SJSA1 (cell line): ENCODE measurements at places on chromosomes 13 and 19. TPM values are rescaled to one million over a fixed set of nuclear protein-coding genes. Genes with fewer than 3 reads are reported as not detected.

DNA sequence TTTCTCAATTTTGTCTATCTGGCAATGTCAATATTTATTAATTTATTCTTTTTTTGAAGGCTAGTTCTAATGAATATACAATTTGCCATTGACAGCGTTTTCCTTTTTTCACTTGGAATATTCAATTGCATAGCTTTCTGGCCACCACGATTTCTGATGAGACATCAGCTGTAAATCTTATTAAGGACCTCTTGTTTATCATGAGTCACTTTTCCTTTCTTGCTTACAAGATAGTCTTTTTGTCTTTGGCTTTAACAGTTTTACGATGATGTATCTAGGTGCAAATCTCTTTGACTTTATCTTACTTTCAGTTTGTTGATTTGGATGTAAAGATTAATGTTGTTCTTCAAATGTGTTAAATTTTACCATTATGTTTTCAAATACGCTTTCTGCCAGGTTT is 991.6 kb upstream of the SLC10A2 start:
- no peaks in the 10 kb centered on the region for H3K36me3 ChIP-seq
- no peaks in the 10 kb centered on the region for H3K27me3 ChIP-seq
- no peak overlapping the region for H3K27ac ChIP-seq
- H3K4me1 ChIP-seq: no peaks in the 10 kb centered on the region; the same call in 1 of the 2 replicates

DNA sequence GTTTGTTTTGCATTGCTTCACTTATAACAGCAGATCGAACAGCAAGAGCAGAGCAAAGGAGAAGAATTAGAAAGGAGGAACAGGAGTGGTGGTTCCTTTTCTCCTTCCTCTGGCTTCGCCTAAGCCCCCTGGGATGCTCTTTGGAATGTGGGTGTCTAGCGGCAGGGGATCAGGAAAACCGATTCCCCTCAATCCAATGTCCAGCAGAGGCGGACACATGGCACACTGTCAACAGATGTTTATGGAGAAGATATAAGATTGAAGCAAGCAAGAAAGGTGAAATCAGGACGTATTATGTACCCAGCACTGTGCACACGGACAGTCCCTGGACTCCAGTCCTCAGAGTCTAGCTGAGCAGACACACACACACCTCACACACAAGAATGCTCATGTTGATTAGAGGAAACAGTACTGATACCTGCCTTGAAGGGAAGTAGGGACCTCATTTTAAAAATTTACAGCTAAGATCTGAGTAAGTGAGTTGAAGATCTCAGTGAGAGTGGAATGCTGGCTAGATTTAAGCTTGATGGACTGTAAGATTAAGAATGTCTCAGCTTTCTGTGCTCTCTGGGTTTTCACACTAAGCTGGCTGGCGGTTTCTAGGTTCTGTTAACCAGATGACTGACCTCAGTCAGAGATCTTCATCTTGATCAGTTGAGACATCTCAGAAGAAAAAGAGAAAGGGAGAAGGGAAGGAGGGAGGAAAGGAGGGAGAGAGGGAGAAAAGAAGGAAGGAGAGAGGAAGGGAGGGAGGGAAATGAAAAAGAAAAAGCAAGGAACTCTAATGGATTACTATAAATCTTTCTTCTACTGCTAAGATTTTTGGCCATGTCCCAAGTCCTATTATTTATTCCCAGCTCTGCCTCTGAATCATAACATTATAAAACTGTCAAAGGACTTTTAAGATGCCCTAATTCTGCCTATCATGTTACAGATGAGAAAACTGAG is 44.8 kb downstream of the FLT1 start:
- H3K36me3 ChIP-seq: no peaks in the 10 kb centered on the region
- no peak overlapping the region for H3K27ac ChIP-seq
- DNase-seq: no peak

DNA sequence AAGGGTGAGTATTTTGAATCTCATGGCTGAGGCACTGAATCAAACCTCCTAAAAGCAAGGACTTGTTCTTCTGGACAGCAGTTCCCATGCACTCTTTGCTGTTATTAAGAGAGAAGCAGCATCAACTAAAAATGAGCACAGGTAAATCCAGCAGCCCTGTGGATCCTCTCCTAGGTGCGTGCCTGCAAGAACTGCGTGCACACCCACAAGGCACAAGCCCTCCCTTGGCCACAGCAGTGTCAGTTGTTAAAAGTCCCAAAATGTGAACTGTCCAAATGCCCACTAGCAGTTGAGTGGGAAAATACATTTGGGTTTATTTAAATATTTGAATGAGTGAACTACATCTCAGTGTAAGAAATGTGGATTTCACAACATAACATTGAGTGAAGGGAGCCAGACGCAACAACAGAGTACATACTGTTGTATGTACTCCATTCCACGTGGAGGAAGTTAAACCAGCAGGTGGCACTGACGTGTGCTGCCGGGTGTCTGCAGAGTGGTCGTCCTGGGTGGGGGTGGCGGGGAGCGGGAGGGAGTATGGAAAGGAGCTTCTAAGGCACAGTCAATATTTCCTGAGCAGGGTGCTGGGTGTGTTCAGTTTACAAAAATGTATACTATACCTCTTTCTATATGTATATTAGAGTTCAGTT is 266.4 kb downstream of the NALCN start:
- H3K4me3 ChIP-seq: no peak overlapping the region
- no peak for DNase-seq
- H3K27ac ChIP-seq: no peak overlapping the region
- H3K4me1 ChIP-seq: peaks cover 5% of the 10 kb centered on the region; the same call in 1 of the 2 replicates
- no peaks in the 10 kb centered on the region for H3K27me3 ChIP-seq
- no peaks in the 10 kb centered on the region for H3K36me3 ChIP-seq

DNA sequence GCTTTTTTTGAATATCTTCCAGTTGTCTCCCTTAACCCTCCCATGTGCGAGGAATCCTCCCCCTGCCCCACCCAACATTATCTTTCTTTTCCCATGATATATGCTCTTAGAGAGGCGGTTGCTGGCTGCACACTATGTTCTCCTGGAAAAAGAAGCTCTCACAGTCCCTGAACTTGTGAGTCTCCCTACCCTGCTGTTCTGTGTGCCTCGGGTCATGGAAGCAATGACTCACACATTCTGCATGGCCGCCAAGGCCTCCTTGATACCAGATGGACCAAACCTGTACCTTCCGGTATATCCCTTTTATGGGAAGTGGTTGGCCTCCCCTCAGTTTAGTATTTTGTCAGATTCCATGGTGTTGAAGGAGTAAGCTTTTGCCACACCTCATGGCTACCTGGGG is 705.4 kb downstream of the SLITRK6 start:
- no peaks in the 10 kb centered on the region for H3K4me1 ChIP-seq
- no peaks in the 10 kb centered on the region for H3K27me3 ChIP-seq
- no peak overlapping the region for H3K4me3 ChIP-seq
- no peaks in the 10 kb centered on the region for H3K36me3 ChIP-seq
- no peak for DNase-seq

The TMEM145 gene
- not detected in 2 replicates for total RNA-seq

The ZNF91 gene
- total RNA-seq: 0.03 and 0.58 TPM in 2 replicates

The KL gene
- not detected in 2 replicates for total RNA-seq

The KLF1 gene
- not detected in 2 replicates for total RNA-seq

GRCh38 chr13:39536274-39536673 is 66.7 kb downstream of the LHFPL6 start:
- no peaks in the 10 kb centered on the region for H3K36me3 ChIP-seq
- peaks cover 41% of the 10 kb centered on the region for H3K4me1 ChIP-seq
- H3K27ac ChIP-seq: no peak overlapping the region
- no peak for DNase-seq
- no peak overlapping the region for H3K4me3 ChIP-seq

GRCh38 chr19:40578442-40578908 is 1.8 kb downstream of the SHKBP1 start:
- peak; percentile 16 for DNase-seq
- H3K27me3 ChIP-seq: no peaks in the 10 kb centered on the region
- no peak overlapping the region for H3K27ac ChIP-seq
- H3K4me3 ChIP-seq: no peak overlapping the region
- peaks cover 11% of the 10 kb centered on the region for H3K4me1 ChIP-seq
- peaks cover 40% of the 10 kb centered on the region for H3K36me3 ChIP-seq

DNA sequence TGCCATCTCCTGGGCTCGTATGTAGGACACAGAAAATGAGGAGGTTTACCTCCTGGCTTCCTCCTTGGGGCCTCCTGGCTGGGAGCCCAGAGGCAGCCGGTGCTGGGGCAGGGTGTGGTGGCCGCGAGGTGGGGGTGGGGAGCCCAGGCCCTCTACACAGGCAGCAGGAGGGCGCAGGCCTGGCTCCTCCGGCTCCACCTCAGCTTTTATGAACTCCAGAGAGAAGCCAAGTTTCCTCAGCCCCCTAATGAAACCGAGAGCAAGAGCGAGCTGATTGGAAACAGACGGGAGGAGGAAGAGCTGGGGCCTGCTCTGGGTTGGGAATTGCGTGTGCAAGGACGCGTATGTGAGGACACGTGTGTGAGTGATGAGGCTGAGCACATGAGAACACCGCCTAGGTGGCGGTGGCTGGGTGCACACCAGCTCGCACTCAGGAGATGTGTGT is 23.1 kb downstream of the LYL1 start:
- peaks cover 46% of the 10 kb centered on the region for H3K36me3 ChIP-seq
- no peaks in the 10 kb centered on the region for H3K27me3 ChIP-seq
- H3K4me1 ChIP-seq: peaks cover 18% of the 10 kb centered on the region

DNA sequence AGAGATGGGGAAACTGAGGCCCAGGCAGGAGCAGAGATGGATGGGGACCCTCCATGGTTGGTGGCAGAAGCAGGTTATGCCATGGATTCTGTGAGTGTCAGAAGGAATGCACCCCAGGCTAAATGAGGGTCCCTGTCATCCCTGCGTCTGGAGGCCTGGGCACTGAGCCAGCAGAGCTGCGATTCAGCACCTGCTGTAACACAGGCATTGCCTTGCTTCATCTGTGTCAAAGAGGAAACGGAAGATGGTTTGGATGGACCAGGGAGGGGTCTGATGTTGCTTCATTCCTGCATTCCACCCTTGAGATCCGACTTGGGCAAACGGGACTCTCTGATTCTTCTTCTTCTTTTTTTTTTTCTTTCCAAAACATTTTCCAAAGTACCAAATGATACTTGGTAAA is 1.2 kb downstream of the C5AR1 start:
- H3K36me3 ChIP-seq: no peaks in the 10 kb centered on the region
- no peak overlapping the region for H3K27ac ChIP-seq
- H3K4me3 ChIP-seq: no peak overlapping the region
- DNase-seq: no peak

GRCh38 chr13:105139048-105139379 is 1396.4 kb downstream of the EFNB2 start:
- no peak for DNase-seq
- no peak overlapping the region for H3K27ac ChIP-seq
- no peak overlapping the region for H3K4me3 ChIP-seq
- no peaks in the 10 kb centered on the region for H3K36me3 ChIP-seq
- no peaks in the 10 kb centered on the region for H3K27me3 ChIP-seq

The GIPC1 gene
- total RNA-seq: 148 and 234 TPM in 2 replicates

The CPAMD8 gene
- total RNA-seq: 0.34 and 1.3 TPM in 2 replicates

DNA sequence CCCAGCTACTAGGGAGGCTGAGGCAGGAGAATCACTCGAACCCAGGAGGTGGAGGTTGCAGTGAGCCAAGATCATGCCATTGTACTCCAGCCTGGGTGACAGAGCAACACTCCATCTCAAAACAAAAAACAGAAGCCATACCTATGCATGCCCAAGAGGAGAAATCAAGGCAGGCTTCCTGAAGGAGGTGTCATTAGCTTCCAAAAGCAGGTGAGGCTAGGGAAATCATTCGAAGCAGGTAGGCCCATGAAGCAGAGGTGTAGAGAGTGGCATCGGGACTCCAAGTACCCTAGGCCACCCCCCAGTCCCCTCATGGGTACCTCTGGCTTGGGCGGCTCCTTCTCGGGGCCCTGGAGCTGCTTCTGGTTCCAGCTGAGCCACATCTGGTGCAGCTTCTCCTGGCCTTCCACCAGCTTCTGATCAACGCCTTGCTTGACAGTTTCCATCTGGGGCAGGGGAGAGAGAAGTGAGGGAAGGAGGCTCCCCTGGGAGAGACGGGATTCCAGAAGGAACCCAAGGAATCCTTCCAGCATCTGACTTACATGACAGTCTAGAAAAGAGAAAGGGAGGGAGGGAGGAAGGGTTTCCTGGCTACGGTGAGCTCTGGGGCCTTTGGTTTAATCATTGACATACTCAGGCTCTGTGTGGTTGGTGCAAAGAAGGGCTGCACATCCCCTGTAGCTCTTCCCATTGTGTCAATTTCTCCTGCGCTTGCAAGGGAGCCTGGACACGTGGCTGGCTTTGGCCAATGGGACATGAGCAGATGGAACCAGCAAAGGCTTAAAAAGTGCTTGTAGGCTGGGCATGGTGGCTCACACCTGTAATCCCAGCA is 13.1 kb upstream of the TICAM1 start:
- no peak overlapping the region for H3K4me3 ChIP-seq
- peaks cover 88% of the 10 kb centered on the region for H3K36me3 ChIP-seq
- H3K27ac ChIP-seq: peak overlapping the region; percentile 79
- no peak for DNase-seq

DNA sequence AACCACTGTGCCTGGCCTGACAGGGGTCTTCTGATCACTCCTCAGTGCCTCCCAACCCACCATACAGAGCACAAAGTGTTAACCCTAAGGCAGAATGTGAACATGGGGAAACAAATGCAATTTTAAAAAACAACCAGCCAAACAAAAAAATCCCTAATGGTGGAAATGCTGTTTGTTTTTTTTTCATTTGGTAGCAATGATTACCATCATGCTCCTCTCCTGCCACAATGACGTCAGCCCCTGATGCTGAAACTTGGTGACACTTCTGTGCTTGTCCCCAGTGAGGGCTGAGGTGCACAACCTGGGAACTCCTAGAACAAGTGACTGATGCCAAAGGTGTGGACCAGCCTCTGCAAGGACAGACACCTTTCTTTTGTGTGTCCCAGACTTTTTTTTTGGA is 4.0 kb upstream of the TSPAN16 start:
- H3K36me3 ChIP-seq: no peaks in the 10 kb centered on the region
- H3K4me1 ChIP-seq: peaks cover 3% of the 10 kb centered on the region; the same call in 1 of the 2 replicates
- no peak for DNase-seq
- no peaks in the 10 kb centered on the region for H3K27me3 ChIP-seq
- no peak overlapping the region for H3K27ac ChIP-seq
- no peak overlapping the region for H3K4me3 ChIP-seq

DNA sequence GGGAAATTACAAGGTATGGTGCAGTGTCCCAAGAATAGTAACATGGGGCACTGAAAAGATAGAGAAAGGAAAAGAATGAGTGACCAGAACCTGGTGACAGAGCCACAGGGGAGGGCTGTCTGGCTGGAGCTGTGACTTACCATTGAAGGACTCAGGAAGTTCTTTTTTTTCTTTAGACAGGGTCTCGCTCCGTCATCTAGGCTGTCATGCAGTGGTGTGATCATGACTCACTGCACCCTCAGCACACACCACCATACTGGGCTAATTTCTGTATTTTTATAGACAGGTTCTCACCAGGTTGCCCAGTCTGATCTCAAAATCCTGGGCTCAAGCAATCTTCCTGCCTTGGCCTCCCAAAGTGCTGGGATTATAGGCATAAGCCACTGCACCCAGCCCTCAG is 8.8 kb upstream of the CPB2 start:
- no peak overlapping the region for H3K27ac ChIP-seq
- no peak for DNase-seq
- no peaks in the 10 kb centered on the region for H3K4me1 ChIP-seq
- H3K36me3 ChIP-seq: no peaks in the 10 kb centered on the region

The NAPSA gene
- not detected in 2 replicates for total RNA-seq
